ENCODE measurements at places on chromosomes 1 and 21.

- DNase-seq = peak; percentile 68
Measured at GRCh38 chr21:25956993-25957714, 213.4 kb downstream of the APP start.

GRCh38 chr1:236416165-236416564 is 22.1 kb downstream of the EDARADD start:
- DNase-seq = no peak

- DNase-seq = no peak
Measured at GRCh38 chr1:165173818-165174217, 182.7 kb downstream of the LMX1A start.

GRCh38 chr1:154324241-154324640 is 1.1 kb upstream of the ATP8B2 start:
- DNase-seq = no peak

DNA sequence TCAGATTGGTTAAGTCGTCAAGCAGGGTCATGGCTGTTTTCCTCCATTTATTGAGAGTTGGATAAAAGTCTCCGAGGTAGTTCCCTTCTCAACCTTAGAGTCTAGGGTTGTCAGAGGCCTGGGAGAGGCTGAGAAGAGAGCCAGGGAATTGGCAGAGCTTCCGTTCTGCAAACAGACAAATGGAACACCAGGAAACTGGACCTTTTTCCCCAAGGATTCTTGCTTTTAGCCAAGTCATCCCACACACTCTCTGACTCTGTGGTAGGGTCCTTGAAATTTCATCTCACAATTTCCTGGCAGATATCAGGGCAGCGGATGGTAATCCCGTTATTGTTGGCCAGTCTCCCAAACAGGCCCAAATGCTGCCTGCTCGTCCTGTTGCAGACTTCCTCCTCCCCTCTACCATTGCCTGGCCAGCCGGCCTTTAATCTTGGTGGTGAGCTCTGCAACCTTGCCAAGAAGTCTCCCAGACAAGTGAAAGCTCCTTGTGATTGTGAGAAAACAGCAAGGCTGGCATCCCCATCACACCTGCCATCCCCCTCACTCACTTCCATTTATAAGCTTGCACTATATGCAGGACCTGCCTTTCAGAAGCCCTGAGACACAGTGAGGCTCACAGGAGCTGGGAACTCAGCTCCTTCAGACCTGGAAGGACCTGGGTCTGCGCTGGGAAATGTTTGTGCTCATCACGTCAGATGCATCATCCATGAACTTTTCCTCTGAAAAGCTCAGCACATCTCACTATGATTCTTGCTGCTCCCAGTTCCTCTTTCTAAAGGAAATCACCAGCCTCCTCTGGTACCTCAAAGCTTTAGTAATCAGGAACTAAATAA is 13.7 kb upstream of the SRP9 start:
- DNase-seq = no peak

- DNase-seq = no peak
Measured at GRCh38 chr1:103492003-103492625, 33.4 kb upstream of the RNPC3 start.

GRCh38 chr1:214439352-214440119 is 111.9 kb downstream of the PTPN14 start:
- DNase-seq = no peak

GRCh38 chr1:178020968-178021640 is 51.2 kb upstream of the SEC16B start:
- no peak for DNase-seq

GRCh38 chr21:45979651-45980050 is 1.9 kb upstream of the COL6A1 start:
- no peak for DNase-seq

DNA sequence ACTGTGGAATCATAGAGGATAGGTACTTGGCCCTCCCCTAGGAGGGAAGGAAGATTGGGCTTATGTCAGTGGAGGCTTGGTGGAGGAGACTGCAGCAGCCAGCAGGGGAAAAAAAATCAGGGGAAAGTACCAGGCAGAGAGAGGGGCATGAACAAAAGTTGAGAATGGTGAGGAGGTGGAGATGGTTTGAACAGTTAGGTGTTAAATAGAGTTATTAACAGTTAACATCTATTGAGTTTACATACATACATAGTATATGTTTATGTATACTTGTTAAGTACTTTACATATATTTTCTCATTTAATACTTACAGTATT is 136.5 kb upstream of the HNRNPU start:
- no peak for DNase-seq

- no peak for DNase-seq
Measured at GRCh38 chr1:59605761-59606160, 209.0 kb upstream of the HOOK1 start.

GRCh38 chr1:20480951-20481617 is 4.9 kb downstream of the CAMK2N1 start:
- no peak for DNase-seq

DNA sequence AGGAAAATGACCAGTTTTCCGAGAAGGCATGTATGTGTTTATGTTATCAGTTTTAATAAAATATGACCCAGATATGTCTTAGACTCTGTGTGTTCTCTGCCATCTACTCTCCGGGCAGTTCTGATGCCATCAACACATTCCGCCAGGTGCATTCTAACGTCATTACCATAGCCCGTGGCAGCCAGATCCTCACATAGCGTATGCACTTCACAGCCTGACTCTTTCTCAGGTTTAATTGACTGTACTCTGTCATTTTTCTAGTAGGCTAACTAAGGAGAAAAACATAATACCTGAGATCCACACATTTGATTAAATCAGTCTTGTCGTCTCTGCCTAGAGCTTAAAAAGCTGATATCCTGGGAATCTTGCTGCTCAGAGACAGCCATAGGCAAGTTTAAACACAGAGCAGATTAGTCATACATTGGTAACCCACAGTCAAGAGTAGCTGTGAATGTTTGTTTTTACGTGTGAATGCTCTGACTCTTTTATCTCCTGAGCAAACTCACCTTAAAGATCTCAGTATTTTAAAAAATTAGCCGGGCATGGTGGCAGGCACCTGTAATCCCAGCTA is 175.9 kb downstream of the GREM2 start:
- no peak for DNase-seq

DNA sequence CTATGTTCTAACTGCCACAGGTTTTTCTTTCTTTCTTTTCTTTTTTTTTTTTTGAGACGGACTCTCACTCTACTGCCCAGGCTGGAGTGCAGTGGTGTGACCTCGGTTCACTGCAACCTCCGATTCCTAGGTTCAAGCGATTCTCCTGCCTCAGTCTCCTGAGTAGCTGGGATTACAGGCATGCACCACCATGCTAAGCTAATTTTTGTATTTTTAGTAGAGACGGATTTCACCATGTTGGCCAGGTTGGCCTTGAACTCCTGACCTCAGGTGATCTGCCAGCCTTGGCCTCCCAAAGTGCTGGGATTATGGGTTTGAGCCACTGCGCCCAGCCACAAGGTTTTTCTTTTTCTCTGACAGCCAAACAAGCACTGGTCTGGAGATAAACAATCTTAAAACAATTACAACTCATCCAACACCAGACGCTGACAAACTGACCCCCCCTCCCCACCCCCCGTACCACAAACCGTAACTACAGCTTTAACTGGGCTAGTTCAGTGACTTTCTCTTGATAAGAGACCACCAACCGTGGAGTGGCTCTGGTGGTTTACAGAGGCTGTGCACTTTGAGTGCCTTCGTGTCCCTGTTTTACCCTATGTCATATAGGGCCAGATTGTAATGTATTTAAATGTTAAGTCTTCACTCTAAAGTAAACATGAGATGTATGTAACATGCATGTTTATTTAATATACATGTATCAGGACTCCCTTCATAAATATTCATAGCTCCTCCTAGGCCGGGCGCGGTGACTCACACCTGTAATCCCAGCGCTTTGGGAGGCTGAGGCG is 19.5 kb upstream of the PUM1 start:
- DNase-seq = no peak

DNA sequence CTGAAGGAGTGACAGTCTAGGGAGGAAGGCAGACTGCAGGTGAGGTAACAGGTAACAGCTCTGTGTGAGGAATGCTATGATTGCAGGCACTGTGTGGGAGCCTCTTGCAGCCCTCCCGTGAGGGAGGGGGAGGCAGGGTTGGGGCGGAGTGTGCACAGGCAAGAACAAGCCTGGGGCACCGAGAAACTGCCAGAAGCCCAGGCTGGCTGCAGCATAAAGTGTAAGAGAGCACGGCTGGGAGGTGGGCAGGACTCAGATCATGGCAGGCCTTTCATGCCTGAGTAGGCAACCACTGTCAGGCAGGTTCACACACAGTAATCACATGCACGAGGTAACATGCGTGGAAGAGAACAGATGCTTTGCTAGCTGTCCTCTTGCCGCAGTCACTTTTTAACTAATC is 11.3 kb upstream of the RHEX start:
- no peak for DNase-seq

- DNase-seq = no peak
Measured at GRCh38 chr1:44250068-44250781, 37.0 kb downstream of the DMAP1 start.

GRCh38 chr1:54376430-54377039 is 29.7 kb downstream of the SSBP3 start:
- DNase-seq = no peak

DNA sequence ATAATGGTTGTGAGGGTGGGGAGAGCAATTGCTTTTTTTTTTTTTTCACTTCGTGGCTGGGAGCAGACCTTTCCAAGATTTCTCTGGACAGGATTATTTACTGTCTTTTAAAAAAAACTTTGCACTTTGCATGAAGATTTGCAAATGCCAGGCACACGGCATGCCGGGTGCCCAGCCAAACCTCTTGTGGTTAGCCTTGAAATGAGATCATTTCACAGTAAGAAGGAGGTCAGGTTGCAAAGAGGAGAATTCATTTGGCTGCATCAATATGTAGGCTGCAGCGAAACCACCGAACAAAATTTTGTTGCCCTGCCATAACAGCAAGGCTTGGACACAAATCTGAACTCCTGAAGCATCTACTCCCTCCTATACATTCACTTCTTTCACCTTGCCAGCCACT is 36.5 kb upstream of the KCND3 start:
- no peak for DNase-seq

DNA sequence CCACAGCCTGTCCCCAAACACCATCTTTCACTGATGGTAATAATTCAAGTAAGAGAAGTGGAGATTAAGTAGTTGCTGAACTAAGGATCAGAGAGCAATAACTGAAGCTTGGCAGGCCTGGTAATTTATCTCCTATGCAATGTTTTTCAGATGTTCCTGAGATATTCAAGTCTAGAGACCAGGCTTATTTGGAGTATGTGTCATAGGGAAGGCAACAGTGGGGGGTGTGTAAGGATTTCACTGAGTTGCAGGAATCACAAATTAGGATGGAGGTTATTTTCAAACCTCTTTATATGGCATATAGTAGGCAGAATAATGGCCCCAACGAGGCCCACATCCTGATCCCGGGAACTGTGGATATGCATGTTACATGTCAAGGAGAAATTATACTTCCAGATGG is 171.7 kb downstream of the KCNJ6 start:
- no peak for DNase-seq

DNA sequence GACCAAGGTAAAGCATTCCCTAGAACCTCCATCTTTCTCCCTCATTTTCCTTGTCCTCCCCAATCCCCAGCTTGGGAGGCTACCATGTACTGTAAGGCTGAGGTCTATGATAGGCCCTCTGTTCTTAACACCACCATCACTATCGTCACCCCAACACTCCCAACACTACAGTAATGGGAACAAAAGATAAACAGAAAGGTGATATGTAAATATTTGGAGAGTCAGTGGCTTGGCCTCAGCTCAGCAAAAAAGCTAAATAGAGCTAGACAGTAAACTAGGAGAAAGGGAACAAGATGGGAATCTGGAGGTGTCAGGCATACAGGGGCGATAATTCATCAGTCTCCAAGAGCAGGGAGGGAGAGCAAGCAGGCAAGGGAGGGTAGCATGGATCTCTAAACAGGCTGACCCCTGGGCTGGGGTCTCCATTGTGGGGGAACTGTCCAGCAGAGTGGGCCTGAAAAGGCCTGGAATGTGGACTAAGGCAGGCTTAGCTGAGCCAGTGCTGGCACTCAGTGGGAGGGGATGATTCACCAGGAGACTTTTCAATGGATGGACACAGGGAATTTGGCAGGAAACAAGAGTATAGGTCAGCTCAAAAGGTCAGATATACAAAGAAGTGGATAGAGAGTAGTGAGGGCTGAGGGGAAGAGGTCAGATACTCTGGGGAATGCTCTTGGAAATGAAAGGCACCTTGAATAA is 6.7 kb downstream of the WNT2B start:
- DNase-seq = peak; percentile 19

DNA sequence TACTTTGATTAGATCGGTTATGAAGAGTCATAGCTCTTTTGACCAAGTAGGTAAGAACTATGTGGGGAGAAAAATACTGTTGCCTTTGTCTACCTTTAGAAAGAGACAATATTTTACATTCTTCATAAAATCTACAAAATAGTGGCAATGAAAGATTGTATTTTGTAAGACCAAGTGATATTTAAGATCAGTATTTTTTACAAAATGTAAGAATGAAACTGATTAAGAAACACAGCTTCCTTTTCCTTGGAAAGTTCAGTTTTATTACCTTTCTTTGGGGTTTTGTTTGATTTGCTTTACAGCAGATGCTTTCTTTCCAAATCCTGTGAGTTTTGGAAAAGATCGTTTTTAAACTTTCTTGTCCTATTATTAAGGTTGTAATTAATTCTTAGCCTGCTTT is 69.8 kb downstream of the SLC35A3 start:
- DNase-seq = peak; percentile 8

GRCh38 chr1:109499661-109500536 is 6.0 kb downstream of the CYB561D1 start:
- DNase-seq = peak; percentile 74

- DNase-seq = no peak
Measured at GRCh38 chr1:111497592-111497991, 5.8 kb downstream of the ADORA3 start.

DNA sequence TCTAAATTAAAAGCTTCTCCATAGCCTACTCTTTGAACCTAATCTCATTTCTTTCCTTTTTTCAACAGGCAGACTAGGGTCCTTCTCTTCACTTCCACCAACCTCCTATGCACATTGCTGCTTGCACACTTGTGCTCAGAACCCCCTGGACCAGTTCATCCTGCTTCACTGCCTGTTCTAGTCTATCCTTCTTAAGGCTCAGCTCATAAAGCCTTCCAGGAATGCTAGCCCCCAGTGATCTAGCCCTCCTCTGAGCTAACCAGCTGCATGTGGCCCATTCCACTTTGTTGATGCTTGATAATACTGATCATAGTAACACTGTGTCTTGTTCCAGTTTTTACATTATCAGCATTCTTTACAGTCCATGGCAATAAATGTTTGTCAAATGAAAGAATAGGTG is 22.9 kb upstream of the PHGDH start:
- DNase-seq = no peak

DNA sequence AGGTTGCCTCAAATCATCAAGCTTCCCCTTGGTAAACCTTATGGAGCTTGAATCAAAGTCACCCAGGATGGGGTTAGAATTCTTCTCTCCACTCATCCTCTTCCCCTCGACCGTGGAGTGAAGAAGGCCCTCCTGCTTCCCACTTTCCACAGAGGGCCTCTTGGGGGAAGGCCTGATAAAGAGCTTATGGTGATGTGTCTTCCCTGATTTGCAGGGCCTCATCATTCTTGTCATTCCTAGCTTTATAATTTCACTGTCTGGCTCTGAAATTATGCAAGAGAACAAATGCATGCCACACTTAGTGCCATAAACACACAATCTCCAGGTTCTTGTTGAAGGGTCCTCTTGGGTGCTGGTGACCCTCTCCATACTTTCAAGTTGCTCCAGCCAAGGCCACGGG is 101.2 kb downstream of the HMGB4 start:
- no peak for DNase-seq

GRCh38 chr1:15684042-15684461 is at the start of gene PLEKHM2:
Gene PLEKHM2 (plus strand): TSS chr1:15684320. CDS start chr1:15684559, 239 bp downstream.
- no peak for DNase-seq

All from kidney capillary endothelial cell (primary cell).